ENCODE measurements at places on chromosomes 6 and 20.

DNA sequence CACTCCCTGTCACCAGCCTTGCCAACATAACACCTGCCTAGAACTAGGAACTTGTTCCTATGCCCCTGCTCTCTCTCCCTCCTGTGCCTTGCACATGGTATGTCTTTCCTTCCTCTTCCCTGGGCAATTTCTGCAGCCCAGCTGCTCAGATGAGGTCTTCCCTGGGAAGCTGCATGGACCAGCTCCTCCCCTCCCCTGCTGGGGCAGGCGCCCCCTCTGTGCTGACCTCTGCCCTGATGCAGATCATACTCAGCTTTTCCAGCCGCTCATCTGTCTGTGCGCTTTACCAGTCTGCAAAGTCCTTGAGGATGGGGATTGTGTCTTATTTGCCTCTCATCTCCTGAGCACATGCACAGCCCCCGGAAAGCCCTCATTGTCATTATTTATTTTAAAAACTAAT is 161.8 kb downstream of the SCML4 start:
- no peak for DNase-seq

GRCh38 chr20:56428881-56429280 is 16.8 kb downstream of the CASS4 start:
- DNase-seq: no peak

- DNase-seq: no peak
These were observed 192.6 kb downstream of the NRN1 start for GRCh38 chr6:5814116-5814515.

DNA sequence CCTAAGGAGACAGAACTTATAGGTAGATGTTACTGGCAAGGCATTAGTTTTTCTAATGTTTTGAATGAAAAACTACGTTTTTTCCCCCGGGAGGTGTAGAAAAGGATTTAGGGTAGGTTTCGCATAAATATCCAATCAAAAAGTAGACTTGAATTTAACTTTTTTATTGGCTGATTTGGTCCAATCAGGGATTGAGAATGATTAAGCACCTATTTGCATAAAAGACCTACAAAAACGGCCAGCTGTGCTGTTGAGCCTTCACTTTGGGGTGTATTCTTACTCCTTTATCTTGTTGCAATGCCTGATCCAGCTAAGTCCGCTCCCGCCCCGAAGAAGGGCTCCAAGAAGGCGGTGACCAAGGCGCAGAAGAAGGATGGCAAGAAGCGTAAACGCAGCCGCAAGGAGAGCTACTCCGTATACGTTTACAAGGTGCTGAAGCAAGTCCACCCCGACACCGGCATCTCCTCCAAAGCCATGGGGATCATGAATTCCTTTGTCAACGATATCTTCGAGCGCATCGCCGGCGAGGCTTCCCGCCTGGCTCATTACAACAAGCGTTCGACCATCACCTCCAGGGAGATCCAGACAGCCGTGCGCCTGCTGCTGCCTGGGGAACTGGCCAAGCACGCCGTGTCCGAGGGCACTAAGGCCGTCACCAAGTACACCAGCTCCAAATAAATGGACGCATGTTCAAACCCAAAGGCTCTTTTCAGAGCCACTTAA is 113.5 kb upstream of the BTN3A2 start:
- peak; percentile 97 for DNase-seq

DNA sequence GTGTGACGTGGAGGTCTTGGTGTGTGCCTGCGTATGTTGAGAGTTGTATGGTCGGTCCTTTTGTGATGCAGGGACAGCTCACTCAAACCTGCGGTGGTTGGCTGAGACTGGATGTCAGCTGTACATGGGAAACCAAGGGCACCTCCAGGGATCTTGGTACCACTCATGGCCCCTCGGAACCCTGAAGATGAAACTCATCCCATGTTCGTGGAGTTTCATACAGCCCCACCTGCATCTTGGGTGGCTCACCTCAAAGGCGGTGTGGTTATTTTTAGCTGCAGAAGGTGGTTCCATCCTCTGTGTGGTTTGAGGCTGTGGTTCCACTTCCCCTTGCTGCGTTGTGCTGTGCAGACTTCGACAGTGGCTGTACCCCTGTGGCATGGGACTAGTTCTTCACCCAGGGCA is 52.6 kb upstream of the SLC22A1 start:
- DNase-seq: no peak

GRCh38 chr6:135675026-135675425 is 176.5 kb upstream of the PDE7B start:
- no peak for DNase-seq

DNA sequence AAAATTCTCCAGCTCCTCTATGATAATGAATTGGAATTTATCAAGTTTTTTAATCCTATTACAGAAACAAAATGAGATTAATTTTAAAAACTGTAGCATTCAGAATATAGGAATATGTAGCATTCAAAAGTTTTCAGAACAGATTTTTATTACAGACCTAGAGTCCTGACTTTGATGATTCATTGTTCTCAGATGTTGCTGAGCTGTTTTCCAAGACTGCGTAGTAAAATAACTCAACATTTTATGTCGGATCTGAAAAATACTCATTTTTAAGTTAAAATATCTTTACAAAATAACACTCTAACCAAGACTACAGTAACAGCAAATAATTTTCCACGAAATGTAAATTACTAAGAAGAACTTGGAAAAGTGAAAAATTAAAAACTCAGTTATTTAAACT is 67.1 kb downstream of the SYCP2 start:
- no peak for DNase-seq

DNA sequence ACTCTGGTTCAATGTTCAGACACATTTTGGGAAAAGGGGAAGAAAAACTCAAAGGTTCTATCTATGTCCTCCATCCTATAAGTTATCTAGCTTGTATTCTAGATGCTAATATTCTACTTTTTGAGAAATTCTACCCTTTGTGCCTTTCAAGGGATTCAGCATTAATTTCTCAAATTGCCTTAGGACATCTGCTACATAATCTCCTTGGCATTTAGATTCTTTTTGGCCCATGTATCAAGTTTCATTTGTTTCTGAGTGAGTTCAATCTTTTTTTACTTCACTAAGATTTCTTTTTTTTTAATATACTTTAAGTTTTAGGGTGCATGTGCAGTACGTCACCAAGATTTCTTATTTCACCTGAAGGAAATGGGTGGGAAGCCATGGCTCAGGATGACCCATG is 232.7 kb upstream of the TENT5A start:
- DNase-seq: no peak

- DNase-seq: no peak
These were observed 114.0 kb upstream of the FKBP1C start for GRCh38 chr6:63097222-63097621.

DNA sequence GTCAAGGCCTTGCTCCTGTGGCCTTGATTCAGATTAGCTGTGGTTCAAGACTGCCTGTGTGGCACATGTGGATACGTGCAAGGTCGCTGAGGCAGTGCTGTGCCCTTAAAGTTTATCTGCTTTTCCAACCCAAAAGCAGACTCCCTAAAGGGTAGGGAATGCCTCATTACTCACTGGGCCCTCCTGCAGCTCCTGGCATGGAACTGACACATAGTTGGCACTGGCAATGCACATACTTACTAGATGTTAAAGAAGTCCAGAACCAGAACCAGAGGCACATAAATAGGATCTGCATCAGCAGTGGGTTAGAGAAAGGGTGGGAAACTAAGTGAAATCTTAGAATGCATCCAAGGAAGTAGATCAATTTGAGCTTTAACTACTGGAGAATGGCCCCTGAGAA is 90.6 kb upstream of the MLN start:
- no peak for DNase-seq

DNA sequence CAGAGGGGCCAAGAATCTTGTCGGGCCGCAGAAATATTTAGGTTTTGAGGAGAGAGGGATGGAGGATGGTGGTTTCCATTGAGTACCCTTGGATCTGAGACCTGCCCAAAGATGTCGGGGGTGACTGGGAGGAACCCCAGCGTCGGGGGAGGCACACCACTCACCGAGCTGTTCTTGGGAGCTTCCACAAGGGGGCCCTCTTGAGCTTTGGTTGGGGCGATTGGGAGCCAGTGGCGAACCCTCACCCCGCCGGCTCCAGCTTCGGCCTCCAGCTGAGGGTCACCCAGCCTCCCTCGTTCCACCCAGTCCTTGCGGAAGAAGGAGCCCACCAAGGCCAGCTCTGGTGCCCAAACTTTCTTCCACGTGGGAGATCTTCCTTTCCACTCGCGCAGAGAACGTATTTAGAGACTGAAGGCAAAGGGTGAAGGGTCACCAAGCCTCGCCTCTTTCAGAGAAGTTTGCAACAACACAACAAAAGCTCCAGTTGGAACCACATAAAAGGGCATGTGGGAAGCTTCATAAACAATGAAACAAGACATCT is 33.6 kb downstream of the APCDD1L start:
- DNase-seq: peak; percentile 32

GRCh38 chr20:24987244-24987643 is 5.3 kb downstream of the APMAP start:
- DNase-seq: no peak

DNA sequence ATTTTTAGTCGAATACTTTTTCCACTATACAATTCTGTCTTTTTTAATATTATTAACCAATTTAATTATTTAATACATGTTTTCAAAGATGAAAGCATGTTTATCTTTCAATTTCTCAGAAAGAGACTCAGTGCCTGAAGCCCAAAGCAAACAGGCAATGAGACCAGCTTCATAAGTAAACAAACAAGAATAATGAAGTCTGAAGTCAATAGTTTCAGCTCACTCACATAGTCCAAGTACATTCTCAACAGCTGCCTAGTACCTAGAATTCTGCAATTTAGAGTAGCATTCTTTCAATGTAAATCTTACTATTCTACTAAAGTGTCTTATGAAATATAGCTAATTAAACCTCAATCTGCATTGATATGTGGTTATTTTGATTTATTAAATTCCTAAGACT is 626.5 kb upstream of the NRSN1 start:
- no peak for DNase-seq

- DNase-seq: peak; percentile 26
These were observed 13.6 kb upstream of the HLA-C start for GRCh38 chr6:31285486-31285885.

GRCh38 chr20:43937591-43937990 is 22.9 kb downstream of the TOX2 start:
- DNase-seq: no peak

DNA sequence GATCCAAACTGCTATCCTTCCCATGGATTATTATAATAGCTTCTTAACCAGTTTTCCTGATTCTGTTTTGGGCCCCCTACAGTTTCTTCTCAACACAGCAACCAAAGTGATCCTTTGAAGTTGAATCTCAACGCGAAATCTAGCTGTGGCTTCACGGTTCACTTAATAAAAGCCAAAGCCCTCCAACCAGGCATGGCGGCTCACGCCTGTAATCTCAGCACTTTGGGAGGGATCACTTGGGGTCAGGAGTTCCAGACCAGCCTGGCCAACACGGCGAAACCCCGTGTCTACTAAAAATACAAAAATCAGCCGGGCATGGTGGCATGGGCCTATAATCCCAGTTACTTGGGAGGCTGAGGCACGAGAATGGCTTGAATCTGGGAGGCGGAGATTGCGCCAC is 3.3 kb downstream of the RMND1 start:
- DNase-seq: no peak

- no peak for DNase-seq
These were observed 110.0 kb upstream of the SLC22A23 start for GRCh38 chr6:3566812-3567211.

- DNase-seq: no peak
These were observed 26.1 kb upstream of the NEDD9 start for GRCh38 chr6:11258260-11259237.

DNA sequence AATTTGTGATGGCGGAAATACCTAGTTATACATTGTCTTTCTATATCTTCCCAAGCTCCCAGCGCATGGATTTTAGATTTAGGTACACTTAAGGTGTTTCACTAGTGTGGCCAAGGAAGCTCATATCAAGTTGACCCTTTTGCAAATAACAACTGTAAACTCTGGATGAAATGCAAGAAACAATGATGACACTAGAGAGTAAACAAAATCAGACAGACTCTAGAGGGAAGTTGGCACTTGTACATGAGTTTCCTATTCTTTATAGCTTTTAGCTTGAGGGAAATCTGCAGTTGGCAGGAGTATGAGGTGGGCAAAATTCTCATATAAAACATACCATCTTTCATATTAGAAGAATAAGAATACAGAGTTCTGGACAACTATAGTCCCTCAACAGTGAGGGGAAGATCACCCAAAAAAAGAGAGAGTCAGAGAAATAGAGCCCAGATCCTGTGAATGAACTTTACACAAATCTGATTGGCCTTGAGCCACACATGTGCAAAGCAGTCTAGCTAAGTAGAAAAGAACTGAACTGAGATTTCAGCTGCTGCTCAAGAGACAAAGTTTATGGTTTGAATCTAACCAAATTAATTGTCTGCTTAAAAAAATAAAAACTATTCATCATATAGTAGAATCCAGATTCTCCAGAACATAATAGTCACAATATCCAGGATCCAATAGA is 26.1 kb downstream of the TXLNB start:
- no peak for DNase-seq

- DNase-seq: no peak
These were observed 538.6 kb upstream of the JARID2 start for GRCh38 chr6:14707276-14707675.

GRCh38 chr6:27541212-27541932 is 68.5 kb upstream of the ZNF184 start:
- DNase-seq: peak; percentile 28

- DNase-seq: no peak
These were observed 1.2 kb downstream of the KCNK17 start for GRCh38 chr6:39312912-39313525.

DNA sequence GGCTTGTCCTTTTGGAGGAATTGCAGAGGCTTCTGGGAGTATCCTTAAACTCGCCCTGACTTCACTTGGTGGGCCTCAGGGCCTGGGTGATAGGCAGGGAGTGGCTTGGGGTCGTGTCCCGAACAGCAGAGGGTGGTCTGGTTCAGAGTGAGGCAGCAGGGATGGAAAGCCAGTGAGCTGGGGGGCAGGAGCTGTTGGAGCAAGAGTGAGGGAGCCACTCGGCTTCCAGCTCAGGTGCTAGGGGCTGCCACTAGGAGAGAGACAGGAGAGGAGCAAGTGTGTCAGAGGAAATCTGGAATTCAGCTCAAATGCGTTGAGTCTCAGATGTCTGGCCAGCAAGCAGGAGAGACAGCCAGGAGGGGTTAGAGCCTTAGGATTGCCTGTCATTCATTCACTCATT is 85.8 kb downstream of the DLGAP4 start:
- no peak for DNase-seq

- no peak for DNase-seq
These were observed 155.1 kb downstream of the EYA2 start for GRCh38 chr20:47049771-47050170.

GRCh38 chr6:169271158-169271876 is 17.7 kb upstream of the THBS2 start:
- DNase-seq: no peak

DNA sequence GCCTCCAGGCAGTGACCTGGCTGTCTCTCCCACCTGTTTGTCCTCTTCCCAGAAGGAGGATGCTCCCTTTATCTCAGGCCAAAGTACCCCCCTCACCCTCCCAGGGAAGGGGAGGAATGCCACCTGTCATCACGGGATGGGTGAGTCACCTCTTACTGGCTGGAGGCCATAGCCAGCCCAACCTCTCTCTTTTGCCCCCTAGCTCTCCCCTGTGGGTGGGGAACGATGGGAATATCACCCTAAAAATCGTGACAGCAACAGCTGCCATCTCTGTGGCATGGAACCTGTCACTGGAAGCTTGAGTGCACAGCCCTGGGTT is 137.5 kb upstream of the PTPN1 start:
- DNase-seq: no peak

GRCh38 chr6:24824142-24824938 is 25.6 kb upstream of the ARMH2 start:
- no peak for DNase-seq
